ENCODE measurements at places on chromosomes 7 and 10.

DNA sequence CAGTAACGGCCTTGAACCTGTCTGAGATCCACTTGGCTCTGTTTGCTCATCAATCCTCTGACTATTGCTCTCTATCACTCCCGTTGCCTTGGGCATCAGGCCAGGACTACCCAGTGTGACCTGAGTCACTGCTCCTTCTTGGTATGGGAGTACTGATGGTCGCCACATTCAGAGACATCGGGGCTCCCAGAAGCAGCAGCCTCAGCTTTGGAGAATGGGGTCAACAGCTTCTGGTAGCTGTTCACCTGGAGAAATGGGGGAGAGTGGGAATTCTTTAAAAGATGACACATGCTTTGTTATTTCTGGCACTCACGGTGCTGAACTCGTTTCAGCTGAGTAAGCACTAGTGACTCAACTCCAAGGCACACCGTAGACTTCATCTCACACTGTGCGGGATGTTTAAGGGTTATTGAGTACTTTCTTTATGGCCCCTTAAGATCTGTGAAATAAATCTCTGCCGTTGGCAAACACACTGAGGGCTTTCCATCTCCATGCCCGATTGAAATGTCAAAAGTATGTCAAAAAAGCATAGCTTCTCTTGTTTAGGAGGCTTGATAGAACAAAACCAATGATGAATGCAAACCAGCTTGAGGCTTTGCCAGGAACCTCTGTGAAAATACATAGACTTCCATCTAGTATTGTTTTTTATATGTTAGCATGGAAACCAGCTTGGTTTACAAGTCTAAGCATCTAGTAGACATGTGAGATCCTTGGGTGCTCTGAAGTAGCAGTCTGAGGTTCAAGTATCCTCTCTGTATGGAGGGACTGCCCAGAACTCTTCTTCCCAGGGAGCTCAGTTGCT is 333.1 kb downstream of the CXCL12 start:
- DNase-seq, result no peak

- DNase-seq, result no peak
Measured at GRCh38 chr7:116177009-116177408, 33.3 kb upstream of the TES start.

DNA sequence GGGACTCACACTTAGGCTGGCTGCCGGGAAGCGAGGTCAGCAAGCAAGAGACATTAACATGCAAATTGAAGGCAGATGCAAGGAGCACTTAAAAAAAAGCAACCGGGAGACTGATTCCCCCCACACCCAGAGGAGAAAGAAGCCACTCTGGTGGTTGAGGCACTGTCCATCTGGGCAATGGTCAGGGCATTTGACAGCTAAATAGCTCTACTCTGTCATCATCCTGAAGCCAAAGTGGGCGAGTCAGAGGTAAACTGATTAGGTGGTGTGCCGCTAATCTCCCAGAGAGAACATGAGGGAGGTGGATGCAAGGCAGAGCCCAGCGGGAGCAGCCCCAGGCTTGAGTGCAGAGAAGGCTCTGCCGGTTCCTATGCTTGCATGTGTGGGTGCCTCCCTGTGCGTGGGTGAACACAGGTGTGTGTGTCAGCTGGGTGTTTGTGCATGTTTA is 100.6 kb downstream of the PLXNA4 start:
- DNase-seq, result no peak

GRCh38 chr10:61451357-61451756 is 1.8 kb downstream of the TMEM26 start:
- DNase-seq, result no peak

DNA sequence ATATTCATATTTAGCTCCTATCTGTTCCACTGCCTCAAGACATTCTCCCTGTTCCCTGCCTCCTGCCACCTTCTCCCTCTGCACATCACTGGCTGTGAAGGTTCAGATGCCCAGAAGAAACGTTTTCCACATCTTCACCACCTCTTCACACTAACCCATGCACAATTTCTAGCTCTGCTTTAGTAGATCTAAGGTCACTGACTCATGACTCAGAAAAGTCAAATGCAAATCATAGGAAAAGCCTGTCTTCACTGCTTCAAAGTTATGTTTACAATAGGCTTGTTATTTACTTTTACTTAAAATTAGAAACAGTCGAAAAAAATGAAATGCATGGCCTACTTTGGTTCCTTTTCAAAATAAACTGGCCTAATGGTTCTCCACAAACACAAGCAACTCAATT is 2.5 kb downstream of the SCRN1 start:
- no peak for DNase-seq

DNA sequence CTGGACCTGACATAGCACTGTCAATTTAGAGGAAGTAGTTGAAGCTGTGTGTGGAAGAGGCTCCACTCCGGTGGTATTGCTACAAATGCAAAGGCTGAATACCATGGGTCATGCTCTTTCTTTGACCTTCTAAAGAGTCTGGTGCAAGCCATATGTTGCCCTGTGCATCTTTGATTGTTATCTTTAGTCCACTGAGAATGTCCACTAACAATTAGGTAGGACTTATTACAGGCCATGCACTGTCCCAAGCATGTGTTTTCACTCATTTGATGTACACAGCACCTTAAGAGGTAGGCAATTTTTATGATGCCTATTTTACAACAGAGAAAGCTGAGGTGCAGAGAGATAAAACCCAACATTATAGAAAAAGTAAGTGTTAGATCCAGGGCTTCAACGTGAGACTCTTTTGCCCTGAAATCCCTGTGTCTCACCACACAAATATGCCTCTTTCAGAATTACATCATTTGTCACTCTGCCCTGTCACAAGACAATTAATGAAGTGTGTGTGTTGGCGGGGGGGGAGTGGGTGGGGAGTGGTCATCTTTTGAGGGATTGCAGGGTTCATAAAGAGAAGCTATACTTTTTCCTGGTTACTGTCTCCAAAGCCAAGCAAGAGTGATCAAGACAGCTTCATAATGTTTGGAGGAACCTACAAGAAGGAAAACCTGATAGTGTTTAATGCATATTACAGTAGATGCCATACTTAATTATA is 637.6 kb upstream of the IGFBP3 start:
- DNase-seq, result no peak

DNA sequence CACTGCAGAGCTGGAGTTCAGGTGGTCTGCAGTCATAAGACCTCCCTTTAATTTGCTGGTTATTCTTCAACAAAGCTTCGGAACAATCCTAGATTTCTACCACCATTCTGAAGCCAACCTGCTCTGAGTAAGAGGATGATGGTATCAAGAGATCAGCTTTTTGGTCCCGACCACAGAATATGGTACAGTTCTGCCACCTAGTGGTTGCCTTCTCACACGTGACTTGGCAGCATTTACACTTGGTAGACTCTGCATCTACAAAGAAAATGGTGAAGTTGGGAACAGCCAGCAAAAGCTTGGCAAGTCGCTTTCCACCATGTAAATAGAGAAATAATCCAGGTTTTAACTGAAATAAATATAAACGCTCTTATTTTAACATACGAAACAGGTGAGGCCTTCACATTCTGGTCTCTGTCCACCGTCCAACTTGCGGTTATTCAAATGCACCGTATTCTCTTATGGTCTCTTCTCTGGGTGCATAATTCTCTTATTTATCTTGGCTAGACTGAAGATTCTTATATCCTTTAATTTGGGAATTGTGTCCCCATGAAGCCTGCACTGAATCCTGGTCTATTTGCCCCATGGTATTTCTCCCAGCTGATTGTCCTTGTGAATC is 173.9 kb upstream of the GRM3 start:
- no peak for DNase-seq

DNA sequence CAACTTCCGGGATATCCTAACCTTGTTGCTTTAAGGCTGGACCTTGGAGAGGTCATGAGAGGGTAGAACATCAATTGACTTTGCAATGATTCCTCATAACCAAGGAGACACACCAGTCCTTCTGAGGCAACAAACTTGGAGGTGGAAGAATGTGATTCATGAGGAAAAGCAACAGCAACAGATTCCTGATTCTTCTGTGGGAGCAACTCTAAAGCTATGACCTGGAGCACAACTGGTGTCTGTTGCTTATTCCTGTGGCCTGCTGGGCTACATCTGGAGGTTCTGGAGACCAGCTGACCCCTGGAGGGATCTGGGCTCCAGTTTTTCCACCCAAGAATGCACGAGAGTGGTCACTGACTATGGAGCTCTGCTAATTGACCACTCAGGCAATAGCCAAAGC is 116.6 kb downstream of the CREB5 start:
- no peak for DNase-seq

- DNase-seq, result no peak
Measured at GRCh38 chr7:158740657-158741293, 36.2 kb upstream of the NCAPG2 start.

- no peak for DNase-seq
Measured at GRCh38 chr7:156610130-156610529, 30.4 kb upstream of the RNF32 start.

GRCh38 chr10:11345224-11346054 is 266.0 kb downstream of the USP6NL start:
- DNase-seq, result no peak

GRCh38 chr7:11702938-11703337 is 129.1 kb downstream of the THSD7A start:
- no peak for DNase-seq

- no peak for DNase-seq
Measured at GRCh38 chr10:77644557-77645243, 7.1 kb upstream of the KCNMA1 start.

GRCh38 chr7:27576360-27576944 is 86.2 kb downstream of the HIBADH start:
- DNase-seq, result no peak

DNA sequence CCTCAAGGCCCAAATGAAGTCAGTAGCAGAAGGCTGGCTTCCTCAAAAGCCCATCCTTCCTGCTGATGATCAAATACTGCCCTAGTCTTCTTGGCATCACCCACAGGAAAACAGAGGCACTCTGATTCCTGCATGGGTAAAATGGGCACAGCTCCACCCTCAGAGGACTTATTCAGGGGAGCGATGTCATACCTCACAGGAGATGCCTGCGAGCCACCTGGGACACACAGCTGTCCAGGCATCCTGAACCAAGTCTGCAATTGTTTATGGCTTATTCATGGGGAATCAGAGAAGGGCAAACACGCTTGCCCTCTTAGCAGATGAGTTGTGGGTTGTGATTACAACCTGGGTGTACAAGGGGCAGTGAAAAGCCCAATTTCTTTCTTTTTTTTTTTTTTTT is 22.0 kb upstream of the LMTK2 start:
- no peak for DNase-seq

- no peak for DNase-seq
Measured at GRCh38 chr7:44595934-44596635, 10.3 kb upstream of the OGDH start.

DNA sequence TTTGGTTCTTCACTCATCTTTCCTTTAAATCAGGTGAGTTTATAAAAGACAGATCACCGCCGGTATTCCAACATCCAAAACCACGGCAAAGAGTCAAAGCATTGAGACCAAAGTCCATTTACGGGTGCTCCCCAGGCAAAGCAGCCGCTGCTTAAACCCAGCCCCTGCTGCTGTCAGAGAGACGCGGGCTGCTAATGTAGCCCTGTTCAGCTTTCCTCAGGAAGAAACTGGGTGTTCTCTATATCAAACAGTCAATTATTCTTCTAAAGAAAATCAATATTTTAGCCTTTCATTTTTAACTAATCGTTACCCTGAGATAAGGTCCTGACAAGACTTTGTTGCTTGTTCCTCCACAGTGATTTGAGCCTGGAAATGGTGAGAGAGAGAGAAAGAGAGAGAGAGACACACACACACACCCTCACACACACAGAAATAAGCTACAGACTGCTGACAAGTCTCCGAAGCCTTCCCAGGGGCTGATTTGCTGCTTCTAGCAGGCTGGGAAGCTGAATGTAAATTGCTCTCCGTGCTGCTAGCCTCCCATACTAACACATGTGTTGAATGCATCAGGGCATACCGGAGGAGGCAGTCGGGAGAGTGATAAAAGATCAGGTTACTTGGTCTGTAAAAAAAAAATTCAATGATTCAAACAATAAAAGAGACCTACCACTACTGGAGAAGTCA is 183.0 kb upstream of the ANK3 start:
- peak; percentile 5 for DNase-seq

- no peak for DNase-seq
Measured at GRCh38 chr7:130917669-130918128, 183.7 kb upstream of the KLF14 start.

DNA sequence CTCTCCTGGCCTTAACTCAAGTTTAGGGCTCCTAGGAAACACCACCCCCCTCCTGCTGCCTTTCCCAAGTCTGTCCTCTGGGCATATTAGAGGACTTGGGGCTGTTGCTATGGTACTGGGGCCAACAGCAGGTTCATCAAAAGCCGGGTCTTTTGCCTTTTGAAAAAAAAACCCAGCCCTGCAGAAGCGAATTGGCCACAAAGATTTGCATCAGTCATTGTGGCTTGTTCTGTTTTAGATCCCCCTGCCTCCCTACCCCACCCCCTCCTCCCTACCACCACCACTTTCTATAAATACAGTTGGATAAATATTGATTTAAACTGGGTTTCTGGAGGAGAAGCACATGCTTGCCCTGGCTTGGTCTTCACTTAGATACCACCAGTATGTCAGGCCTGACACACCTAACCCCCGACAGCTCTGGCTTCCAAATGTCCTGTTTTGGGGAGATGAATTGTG is 7.0 kb downstream of the MXI1 start:
- DNase-seq, result no peak

- no peak for DNase-seq
Measured at GRCh38 chr10:6048281-6049030, 13.7 kb downstream of the IL2RA start.

GRCh38 chr7:1030444-1031070 is 13.8 kb upstream of the GPR146 start:
- no peak for DNase-seq

DNA sequence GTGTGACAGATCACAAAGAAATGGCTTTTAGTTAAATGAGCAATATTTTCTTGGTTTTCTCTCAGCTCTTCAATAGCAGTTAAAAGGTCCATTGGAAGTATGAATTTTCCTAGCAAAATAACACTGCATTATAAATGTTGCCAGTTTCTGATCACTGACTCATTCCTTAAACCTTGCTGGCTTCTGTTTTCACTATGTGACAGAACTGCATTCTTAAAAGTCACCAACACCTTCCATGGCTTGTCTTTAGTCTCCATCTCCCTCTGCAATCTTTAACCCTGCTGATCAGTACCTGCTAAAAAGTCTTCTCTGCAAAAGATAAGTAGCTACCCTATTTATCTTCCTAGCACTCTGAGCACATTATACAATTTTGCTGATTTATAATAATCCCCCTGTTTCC is 405.0 kb upstream of the LRRN3 start:
- no peak for DNase-seq

- no peak for DNase-seq
Measured at GRCh38 chr7:107613439-107613838, 33.4 kb downstream of the BCAP29 start.

DNA sequence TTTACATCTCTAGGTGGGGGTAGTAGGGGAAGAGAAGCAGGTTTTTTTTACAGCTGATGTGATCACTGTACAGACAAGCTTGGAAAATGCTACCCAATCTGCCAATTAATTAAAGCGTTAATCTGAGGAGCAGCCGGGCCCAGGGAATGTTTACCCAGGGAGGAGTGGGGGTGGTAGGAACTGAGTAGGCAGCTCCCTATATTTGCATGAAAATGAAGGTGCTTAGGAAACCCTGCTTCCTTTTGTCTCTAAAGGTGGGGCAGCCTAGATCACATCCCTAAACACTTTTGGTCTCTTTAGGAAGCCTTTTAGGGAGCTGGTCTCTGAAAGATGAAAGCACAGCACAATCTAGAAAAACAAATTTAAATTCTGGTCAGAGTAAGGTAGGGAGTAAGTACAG is 53.0 kb upstream of the NFKB2 start:
- DNase-seq, result no peak

- no peak for DNase-seq
Measured at GRCh38 chr10:130177250-130177649, 41.1 kb downstream of the GLRX3 start.
